ENCODE measurements at places on chromosomes 12 and 14. TPM values are rescaled to one million over a fixed set of nuclear protein-coding genes. Genes with fewer than 3 reads are reported as not detected.

DNA sequence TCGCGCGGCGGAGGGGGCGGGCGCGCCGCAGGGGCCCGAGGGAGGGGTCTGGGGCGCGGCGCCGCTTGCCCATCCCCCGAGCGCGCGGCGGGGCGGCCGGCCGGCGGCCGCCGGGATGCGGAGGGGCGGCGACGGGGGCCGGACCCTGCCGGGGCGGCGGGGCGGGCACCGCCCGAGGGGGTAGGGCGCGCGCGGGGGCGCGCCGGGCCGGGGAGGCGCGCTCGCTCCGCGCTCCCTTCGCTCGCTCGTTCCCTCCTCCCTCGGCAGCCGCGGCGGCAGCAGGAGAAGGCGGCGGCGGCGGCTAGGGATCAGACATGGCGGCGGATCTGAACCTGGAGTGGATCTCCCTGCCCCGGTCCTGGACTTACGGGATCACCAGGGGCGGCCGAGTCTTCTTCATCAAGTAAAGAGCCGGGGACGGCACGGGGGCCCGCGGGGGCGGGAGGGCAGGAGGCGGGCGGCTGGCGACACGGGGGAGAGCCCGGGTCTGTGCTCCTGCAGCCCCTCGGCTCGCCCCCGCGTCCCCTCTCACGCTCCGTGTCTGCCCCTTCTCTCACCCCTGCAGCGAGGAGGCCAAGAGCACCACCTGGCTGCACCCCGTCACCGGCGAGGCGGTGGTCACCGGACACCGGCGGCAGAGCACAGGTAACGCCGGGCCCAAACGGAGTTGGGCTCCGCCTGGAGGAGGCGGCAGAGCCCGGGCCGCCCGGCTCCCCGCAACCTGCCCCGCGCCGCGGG is at the start of gene PLEKHA5:
Gene PLEKHA5 (plus strand): TSS at position 248 of the 738 bp plus-strand sequence. CDS start 67 bp downstream, at position 315.
- DNase-seq, result peak; percentile 66

DNA sequence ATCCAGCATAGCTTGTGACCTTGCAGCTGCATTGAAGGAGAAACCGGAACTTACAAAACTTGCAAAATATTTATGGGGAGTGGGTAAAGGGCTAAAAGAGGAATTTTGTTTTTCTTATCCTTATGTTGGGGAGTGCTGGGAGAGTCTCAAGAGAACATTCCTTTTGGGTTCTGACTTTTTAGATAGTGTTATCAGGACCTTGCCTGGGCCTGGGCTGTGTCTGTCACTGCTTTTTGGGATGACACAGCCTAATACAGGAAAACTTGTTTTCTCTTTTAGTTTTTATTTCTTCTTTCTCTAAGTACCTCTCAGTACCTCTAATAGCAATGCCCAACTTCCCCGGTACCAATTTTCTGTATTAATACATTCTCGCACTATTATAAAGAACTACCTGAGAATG is 850.6 kb downstream of the RPS29 start:
- DNase-seq, result no peak

- DNase-seq, result peak; percentile 31
Observed at GRCh38 chr12:16385782-16386646, 38.6 kb downstream of the MGST1 start.

The CIROP gene
- not detected for polyA plus RNA-seq

- DNase-seq, result no peak
Observed at GRCh38 chr14:21978184-21978998, 304.8 kb upstream of the OR4E1 start.

GRCh38 chr12:106747973-106748436 is 26.5 kb upstream of the RIC8B start:
- DNase-seq, result no peak

The NOVA1 gene
- polyA plus RNA-seq, result 26.2 TPM

The DHRS2 gene
- polyA plus RNA-seq, result 102 TPM

DNA sequence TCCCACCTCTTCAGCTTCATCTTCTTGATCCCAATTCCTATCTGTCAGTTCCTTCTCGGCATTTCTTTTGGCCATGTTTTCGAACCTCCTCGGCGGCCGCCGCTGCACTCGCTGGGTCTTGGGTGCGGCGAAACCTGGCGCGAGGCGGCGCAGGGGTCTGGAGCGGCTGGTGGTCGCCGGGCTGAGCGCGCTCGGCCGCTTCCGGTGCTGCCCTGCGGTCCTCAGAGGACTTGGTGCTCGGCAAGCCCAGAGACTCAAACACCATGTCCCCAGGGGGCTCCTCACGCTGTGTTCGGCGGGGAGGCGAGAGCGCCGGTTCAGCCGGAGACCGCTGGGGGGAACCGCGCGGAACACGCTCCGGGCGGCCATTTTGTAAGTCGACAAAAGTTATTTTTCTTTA is 51.8 kb downstream of the PPP1R36 start:
- DNase-seq, result no peak

The KERA gene
- polyA plus RNA-seq, result not detected

GRCh38 chr14:42715316-42715715 is 1108.6 kb downstream of the LRFN5 start:
- no peak for DNase-seq

DNA sequence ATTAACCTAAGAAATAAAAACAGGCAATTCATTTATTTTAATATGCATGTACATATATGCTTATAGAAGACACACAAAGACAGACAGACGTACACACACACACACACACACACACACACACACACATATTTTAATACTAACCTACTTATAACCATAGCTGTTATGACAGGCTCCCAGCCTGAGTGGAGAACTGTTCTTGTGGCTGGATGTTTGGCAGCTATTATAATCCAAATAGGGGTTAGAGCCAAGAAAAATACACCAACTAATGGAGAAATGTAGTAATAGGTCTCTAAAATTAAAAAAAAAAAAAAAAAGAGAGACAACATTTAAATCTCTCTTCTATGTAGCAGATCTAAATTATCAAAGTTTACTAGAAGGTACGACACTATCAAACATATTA is 91.8 kb downstream of the SLC41A2 start:
- no peak for DNase-seq

The KRT79 gene
- polyA plus RNA-seq, result not detected

DNA sequence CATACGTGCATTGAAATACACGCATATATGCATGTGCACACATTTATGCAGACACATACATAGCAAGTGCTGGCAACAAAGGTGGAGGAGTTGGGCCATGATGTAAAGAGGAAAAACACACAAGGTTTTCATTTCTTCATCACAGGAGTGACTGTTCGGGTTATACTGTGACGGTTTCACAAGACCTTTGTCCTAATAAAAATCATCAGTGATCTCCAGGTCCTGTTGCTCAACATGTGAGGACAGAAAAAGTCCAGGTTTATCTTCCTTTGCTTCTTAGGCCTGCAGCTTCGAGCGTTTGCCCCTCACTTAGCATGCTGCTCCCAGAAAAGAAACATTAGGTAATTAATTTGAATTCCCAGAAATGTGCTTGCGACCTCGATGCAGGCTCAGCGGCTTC is 1260.0 kb upstream of the TMEM132C start:
- no peak for DNase-seq

- DNase-seq, result no peak
Observed at GRCh38 chr12:15839682-15840081, 42.5 kb upstream of the STRAP start.

DNA sequence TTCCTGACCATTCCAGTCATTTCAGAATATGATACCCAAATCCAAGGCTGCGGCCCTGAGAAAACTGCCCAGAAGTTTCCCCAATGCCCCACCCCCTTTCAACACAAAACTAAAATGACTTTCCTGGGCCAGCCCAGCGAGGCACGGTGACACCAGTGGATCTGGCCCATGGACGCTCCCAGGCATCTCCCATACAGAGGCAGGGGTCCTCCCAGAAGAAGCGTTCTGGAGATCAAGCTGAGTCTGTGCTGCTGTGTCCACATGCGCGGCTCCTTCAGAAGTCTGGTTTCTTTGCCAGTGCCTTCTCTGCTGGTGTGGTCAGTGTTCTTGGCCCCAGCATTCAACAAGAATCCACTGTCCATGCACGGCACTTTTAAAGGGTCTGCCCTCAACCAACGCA is 228.2 kb upstream of the SFSWAP start:
- no peak for DNase-seq

DNA sequence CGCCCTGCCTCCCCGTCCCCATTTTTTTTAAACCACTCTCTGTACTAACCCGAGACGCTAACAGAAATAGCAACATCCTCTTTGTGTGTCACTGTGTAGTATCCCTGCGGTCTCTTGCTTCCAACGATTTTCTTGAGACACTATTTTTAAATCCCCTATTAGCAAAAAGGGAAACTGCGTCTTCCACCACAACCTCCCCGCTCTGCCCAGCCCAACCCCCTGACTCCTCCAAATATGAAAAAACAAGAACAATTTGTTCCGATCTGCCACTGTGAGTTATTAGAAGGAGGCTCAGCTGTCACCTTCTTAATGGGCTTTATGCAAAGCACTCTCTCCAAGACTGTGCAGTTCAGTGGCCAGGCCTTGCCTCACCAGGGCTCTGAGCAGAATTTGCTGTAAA is 76.3 kb downstream of the MAP1LC3B2 start:
- DNase-seq, result no peak

The FGF6 gene
- polyA plus RNA-seq, result not detected

The ACSM4 gene
- polyA plus RNA-seq, result not detected

DNA sequence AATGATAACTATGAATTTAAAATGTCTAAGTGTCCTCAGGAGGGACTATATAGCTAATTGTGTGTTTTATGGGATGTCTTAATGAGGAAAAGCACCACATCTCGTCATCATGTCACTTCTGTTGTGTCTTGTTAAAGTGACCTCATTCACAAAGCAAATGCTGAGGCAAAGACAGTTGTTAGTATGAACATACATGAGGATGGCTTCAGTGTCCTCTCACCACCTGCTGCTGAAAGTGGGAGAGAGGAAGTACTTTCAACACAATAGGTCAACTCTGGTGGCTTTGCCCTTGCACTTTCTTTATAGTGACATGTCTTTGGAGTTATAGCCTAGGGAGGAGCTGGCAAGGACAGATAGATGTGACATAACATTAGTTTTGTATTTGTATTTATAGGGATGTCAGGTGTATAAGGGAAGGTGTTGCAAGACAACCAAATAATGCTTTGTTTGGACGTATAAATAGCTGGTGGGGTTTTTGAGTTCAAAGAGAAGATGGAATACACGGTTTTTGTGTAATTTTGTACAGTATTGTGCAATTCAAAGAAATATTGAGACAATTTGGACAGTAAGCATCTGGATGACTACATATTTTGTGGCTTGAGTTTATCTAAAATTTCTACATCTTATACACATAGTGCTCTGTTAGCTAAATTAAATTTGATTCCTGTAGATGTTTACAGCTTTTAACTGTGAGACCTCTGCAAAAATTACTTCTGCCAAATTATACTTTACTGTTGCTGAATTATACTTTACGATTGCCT is 131.7 kb upstream of the ATP2B1 start:
- DNase-seq, result no peak

DNA sequence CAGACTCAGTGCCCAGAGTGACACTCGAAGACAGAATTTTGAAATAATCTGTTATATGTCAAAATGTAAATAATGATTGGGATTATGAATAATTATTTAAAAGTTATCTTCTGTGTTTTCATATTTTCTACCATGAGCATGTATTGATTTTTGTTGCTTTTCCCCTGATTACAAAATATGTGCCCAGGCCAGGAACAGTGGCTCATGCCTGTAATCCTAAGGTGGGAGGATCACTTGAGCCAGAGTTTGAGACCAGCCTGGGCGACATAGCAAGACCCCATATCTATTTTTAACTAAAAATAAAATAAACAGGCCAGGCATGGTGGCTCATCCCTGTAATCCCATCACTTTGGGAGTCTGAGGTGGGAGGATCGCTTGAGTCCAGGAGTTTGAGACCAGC is 13.5 kb downstream of the PSMA6 start:
- no peak for DNase-seq

The PRB2 gene
- polyA plus RNA-seq, result not detected

DNA sequence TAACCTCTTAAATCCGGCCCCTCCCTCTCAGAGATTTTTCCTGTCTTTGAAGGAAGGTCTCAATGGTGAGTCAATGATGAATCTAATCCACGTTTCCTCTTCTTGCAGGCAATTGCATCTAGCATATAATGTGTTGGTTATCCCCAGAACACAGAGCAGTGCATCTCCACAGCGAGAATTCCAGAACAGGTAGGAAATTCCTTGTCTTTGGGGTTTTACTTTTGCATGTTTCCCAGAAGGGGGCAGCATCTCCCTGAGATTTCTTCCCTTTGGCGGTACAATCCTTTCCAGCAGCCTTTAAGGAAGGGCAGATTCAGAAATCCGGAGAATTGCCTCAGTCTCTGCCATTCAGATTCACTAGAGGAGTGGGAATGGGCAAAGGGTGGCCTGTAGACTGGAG is 128.0 kb downstream of the KCNA5 start:
- peak; percentile 38 for DNase-seq

- no peak for DNase-seq
Observed at GRCh38 chr14:22194664-22195063, 394.4 kb downstream of the DAD1 start.

The PTCSC3 gene
- 1.0 TPM for polyA plus RNA-seq

- DNase-seq, result no peak
Observed at GRCh38 chr14:79730953-79731352, 480.4 kb downstream of the DIO2 start.

The KLRD1 gene
- polyA plus RNA-seq, result 1.2 TPM

The TROAP gene
- polyA plus RNA-seq, result 21.7 TPM

DNA sequence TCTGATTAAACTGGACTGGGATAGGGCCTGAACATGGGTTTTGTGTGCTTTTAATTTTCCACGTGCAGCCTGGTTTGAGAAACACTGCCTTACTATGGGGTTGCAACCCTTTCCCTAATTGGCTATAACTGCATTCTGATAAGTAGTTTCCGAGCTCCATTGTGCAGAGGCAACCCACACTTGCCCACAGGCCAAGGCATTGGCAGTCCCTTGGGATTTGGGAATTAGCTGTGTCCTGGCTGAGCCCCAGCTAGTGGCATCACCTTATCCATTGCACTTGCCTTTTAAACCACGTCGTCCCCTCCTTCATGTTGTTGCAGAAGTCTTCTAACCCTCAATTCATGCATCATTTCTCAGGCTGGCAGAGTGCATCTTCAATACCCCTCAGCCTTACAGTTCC is 10.2 kb downstream of the VCPKMT start:
- no peak for DNase-seq

GRCh38 chr12:27151479-27151878 is 69.1 kb upstream of the C12orf71 start:
- no peak for DNase-seq

GRCh38 chr14:91308337-91308736 is 63.8 kb upstream of the GPR68 start:
- DNase-seq, result no peak

GRCh38 chr12:104583301-104583700 is 126.6 kb downstream of the CHST11 start:
- DNase-seq, result no peak

The SLC6A15 gene
- 1.2 TPM for polyA plus RNA-seq

- no peak for DNase-seq
Observed at GRCh38 chr12:14982991-14983390, 10.1 kb downstream of the PDE6H start.

The CKB gene
- polyA plus RNA-seq, result 120 TPM

All from right renal pelvis (tissue), 4 donors.